ENCODE measurements at places on chromosomes 13 and 19. TPM values are rescaled to one million over a fixed set of nuclear protein-coding genes. Genes with fewer than 3 reads are reported as not detected.

Gene ATP4A
- not detected for total RNA-seq

Gene C19orf85
- total RNA-seq = not detected

Gene CCDC122
- total RNA-seq = 5.6 TPM

Gene CEACAM4
- total RNA-seq = not detected

Gene SMIM17
- 0.11 TPM for total RNA-seq

Gene EFNB2
- total RNA-seq = 10.1 TPM

Gene MAST3
- 2.2 TPM for total RNA-seq

Gene ZNF208
- total RNA-seq = 1.5 TPM

Gene IGFL3
- total RNA-seq = not detected

Gene ADAMTS10
- total RNA-seq = 0.06 TPM

Gene IL11
- total RNA-seq = 1.7 TPM

GRCh38 chr19:11096210-11096841 lies 7.1 kb downstream of the LDLR start:
- peak; percentile 56 for DNase-seq

DNA sequence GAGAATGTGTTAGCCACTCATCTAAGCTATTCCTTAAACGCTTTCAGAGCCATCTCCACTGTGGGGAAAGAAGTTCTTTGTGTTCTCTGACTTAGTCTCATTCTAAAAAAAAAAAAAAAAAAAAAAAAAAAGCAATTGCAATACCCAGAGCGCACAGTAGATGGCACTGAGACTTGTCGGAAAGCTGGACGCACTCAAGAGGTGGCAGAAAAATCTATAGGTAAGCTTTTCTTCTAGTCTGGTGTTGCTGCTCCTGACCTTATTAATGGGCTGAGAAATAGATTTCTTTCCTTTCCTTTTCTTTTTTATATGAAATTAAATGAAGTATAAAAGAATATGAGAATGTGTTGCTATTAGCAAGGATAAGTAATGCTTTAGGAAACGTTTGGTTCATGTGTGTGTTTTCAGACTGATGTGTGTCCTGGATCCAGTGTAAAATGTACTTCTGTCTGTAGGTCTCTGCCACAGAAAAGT lies 4.7 kb upstream of the GJB2 start:
- peak; percentile 51 for DNase-seq

- no peak for DNase-seq
These were observed 26.0 kb downstream of the SLC7A1 start for GRCh38 chr13:29569253-29570050.

DNA sequence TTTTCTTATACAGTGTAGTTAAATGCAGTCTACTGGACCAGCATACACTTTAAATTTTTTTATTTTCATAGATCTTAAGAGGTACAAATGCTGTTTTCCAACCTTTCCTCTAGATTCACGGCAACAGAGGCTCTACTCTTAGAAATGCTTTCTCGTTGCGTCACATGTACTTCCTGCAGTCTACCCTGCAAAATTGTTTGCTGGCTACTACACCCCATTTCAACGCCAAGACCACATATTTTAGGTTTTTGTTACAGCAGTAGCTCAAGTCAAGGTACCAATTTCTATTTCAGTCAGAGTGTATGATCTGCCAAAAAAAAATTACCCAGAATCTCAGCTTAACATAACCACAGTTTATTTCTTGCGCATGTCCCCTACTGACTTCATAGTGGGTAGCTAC lies 94.1 kb downstream of the TNFSF13B start:
- no peak for DNase-seq

DNA sequence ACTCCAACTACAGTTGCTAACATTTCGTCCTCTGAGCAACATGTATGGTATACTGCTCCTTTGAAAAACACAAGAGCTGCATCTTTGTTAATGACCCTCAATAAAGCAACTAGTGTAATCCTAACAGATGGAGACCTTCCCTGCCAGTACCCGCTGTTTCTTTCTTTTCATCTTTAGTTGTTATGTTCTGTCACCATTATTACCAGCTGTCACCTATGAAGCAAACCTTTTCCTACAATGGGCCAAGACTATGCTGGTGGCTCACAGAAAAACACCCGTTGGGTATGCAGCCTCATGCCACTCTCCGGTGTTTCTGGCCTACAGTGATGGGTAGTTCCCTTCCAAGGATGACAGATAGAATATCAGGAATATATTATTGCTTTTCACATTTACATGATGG lies 29.7 kb upstream of the CYSLTR2 start:
- DNase-seq = no peak

DNA sequence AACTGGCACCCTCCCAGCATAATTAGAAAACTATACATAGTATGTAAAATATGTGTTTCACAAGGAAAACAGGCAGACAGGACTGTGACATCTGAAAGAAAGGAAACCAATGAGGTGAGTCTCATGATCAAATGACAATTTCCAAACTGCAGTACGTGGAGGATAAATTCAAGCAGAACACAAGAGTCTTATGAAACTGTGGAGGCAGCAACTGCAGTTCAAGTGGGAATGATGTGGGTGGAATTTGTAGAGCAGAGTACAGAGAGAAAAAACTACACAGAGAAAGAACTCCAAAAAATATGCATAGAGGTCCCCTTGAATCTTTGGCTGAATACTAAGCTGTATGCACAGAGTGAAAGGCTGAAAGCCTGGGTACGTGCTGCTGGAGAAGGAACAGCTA lies 9.7 kb downstream of the SIGLEC6 start:
- no peak for DNase-seq

- DNase-seq = peak; percentile 0
These were observed 139.2 kb downstream of the SLITRK5 start for GRCh38 chr13:87810391-87810801.

DNA sequence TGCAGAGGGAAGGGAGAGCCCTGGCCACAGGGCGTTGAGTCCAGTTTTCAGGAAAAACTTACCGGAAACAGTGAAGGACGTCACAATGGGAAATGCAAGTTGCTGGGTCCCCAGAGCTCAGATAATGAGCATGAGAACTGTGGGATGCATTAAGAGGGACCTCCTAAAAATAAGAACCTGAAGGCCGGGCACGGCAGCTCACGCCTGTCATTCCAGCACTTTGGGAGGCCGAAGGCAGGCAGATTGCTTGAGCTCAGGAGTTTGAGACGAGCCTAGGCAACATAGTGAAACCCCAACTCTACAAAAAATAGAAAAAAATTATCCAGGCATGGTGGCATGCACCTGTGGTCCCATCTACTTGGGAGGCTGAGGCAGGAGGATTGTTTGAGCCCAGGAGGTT lies 170.6 kb downstream of the URI1 start:
- no peak for DNase-seq

DNA sequence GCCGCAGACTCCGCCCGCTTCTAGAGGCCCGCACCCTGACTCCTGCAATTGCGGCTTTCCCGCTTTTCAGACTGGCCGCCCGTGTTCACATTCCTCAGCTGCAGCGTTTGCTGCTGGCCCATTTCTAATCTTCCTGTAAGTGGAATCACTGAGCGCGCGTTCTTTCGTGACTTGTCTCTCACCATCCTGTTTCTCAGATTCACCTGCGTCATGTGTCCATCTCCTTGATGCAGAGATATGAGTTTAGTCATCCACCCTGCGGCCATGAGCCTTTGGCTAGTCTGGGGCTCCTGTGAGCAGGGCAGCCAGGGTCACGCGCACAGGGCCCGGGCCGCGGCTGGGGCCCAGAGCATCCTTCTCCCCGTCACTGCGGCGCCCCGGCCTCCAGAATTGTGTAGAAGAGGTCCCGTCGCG lies 110.0 kb downstream of the CRYL1 start:
- DNase-seq = no peak

- DNase-seq = no peak
These were observed 1658.6 kb downstream of the OLFM4 start for GRCh38 chr13:54687173-54687572.

- DNase-seq = no peak
These were observed 28.8 kb upstream of the RFC3 start for GRCh38 chr13:33789066-33789606.

GRCh38 chr19:30330266-30330665 lies 41.9 kb upstream of the ZNF536 start:
- no peak for DNase-seq

DNA sequence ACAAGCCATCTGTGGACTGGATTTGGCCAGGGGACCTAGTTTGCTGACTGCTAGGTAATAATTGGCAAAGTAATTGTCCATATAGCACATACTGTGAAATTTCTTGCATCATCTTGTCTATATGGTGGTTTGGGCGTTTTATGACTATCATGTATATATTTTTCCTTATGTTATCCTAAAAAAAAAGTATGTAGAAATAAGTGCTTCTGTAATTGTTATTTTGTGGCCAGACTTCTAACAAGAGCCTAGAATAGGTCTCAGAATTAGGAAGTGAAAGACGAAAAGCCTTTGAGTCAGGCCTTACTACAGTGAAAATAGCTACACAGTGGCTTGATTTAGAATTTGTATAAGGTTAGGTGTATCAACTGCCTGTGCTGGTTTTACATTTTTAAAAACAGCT lies 4.2 kb downstream of the FNDC3A start:
- no peak for DNase-seq

GRCh38 chr19:18227781-18228271 lies 1.6 kb upstream of the PDE4C start:
- no peak for DNase-seq

DNA sequence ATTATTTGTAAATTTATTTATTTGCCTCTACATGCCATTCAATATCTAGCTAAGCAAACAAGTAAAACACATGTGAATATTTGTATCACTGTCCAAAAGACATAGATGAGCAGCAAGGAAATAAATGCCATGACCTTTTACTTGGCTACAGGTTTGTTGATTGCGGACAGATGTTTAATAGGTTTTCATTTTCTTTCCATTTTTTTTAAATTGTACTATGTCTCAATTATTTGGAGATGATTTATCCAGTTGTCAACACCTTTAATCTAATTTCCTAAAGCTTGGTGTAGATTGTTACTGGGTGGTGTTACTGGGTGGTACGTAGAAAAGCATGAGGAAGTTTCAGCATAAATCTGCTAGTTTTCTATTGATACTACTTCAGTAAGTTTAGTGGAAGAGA lies 560.6 kb upstream of the SPRY2 start:
- DNase-seq = no peak

GRCh38 chr13:80361883-80362327 lies 21.0 kb upstream of the SPRY2 start:
- DNase-seq = peak; percentile 54

DNA sequence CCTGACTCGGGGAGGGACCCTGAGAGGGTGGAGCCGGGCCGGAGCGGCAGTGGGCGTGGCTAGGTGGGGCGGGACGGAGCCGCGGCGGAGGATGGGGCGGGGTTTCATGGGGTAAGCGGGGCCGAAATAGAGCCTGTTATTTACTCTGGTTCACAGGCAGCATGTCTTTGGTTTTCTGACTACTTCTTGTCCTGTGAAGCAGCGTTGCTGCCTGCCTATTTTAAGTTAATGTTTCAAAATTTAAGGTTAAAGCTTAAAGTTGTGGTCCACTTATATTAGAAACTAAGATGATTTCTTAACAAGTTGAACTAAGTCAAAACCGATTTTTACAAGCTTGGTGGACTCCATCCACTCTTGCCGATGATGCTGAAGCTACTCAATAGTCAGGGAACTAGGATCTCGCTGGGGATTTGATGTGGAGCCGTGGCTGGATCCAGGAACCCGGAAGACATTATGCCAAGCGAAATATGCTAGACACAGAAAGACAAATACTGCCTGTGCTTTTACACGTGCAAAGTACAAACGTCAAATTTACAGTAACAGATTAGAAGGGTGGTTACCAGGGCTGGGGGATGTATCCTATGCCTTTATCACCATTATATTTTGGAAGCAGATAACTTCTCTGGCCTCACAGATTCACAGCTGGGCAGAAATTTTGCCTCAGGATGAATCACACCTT lies 433 bp upstream of the ZNF616 start:
- peak; percentile 14 for DNase-seq

DNA sequence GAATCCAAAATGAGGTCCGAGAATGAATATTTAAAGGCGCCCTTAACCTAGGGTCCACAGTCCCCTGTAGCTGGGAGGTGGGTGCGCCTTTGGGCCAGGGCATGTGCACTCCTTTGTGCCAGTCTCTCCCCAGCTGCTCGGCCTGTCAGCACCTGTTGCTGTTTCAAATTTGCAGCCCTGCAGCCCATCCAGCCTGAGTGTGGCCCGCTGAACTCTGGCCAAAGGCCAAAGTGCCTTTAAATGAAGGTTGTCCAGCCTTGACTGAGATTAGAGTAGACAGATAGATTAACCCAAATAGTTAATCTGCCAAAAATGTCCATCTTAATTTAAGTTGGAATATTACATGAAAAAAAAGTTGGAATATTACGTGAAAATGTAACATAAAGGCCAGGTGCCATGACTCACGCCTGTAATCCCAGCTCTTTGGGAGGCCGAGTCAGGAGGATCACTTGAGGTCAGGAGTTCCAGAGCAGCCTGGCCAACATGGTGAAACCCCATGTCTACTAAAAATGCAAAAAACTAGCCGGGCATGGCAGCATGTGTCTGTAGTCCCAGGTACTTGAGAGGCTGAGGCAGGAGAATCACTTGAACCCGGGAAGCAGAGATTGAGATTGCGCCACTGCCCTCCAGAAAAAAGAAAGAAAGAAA lies 25.3 kb downstream of the TPT1 start:
- DNase-seq = no peak

GRCh38 chr13:53191091-53191490 lies 162.5 kb downstream of the OLFM4 start:
- DNase-seq = no peak

GRCh38 chr13:75740031-75740430 lies 103.9 kb downstream of the LMO7 start:
- no peak for DNase-seq

- DNase-seq = no peak
These were observed 41.5 kb downstream of the MLLT1 start for GRCh38 chr19:6238256-6238642.

DNA sequence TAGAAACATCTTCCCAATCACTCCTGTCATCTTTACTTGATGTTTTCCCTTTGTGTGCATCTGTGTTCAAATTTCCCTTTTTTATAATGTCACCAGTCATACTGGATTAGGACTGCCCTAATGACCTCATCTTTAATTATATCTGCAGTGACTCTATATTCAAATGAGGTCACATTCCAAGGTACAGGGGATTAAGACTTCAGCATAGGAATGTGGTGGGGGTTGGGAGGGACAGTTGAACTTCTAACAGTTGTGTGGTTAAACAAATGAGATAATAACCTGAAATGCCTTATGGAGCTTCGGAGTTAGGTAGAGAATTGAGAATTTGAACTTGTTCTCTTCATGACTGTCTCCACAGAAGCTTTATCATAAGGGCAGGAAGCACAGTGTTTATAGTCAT lies 23.0 kb downstream of the PAN3 start:
- peak; percentile 48 for DNase-seq

DNA sequence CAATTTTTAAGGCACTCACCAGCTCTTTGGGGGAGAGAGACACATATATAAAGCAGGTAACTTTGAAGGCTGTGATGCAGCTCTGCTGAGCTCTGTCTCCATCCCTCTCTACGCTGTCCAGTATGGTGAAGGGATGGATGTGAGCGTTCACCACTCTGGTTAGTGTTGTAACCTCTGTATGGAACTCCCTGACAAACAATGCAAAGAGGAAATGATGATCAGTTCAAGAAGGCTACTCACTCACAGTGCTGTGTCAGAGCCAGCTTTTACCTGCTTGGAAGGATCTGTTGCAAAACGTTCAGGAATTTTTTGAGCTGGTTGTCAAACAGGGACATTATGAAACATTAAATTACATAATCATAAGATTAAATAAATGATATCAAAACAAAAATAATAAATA lies 90.8 kb upstream of the SLC10A2 start:
- no peak for DNase-seq

GRCh38 chr13:33080972-33081590 lies 64.9 kb downstream of the KL start:
- peak; percentile 79 for DNase-seq

GRCh38 chr19:14135985-14136508 lies 342 bp downstream of the ASF1B start:
- no peak for DNase-seq

All from LHCN-M2 (cell line).